ENCODE measurements at places on chromosomes 12 and 14.
A peak's percentile ranks its signal among the peaks of the same experiment; 100 is the strongest.

GRCh38 chr14:99562856-99563748 is 40.9 kb downstream of the CCDC85C start:
- no peak for DNase-seq

DNA sequence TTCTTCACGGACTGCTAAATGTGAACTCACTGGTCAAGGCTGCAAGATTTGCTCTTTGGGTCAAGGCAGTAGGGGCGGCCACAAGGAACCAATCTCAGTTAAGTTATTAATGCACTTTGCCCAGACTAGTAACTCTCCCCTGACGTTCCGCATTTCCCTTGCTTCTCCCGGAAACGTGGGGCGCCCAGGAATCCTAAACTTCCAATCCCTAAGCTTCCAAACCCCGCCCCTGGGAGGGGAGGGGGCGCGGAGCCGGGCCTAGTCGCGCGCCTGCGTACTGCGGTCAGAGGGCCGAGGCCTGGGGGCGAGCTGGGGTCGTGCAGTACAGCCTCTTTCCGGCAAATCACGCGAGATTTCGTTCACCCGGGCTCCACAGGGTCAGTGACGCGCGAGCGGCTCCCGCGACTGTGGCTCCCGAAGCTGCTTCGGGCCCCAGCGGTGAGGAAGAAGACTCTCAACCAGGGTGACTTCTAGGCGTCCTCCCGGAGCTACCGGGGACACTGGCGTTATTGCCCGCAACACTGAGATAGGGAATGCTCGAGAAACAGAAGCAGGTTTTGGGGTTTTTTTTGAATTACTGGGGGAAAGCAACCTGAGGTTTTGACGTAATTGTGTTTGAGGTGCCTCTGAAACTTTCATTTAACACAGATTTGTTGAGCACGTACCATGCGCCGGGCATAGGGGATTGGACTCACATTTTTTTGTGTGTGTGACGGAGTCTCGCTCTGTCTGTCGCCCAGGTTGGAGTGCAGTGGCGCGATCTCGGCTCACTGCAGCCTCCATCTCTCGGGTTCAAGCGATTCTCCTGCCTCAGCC is at the start of gene PTGR2:
TSS of gene PTGR2 (plus strand) at position 265 of the 816 bp plus-strand sequence. CDS start 7,032 bp downstream, outside the sequence.
- peak; percentile 91 for DNase-seq

DNA sequence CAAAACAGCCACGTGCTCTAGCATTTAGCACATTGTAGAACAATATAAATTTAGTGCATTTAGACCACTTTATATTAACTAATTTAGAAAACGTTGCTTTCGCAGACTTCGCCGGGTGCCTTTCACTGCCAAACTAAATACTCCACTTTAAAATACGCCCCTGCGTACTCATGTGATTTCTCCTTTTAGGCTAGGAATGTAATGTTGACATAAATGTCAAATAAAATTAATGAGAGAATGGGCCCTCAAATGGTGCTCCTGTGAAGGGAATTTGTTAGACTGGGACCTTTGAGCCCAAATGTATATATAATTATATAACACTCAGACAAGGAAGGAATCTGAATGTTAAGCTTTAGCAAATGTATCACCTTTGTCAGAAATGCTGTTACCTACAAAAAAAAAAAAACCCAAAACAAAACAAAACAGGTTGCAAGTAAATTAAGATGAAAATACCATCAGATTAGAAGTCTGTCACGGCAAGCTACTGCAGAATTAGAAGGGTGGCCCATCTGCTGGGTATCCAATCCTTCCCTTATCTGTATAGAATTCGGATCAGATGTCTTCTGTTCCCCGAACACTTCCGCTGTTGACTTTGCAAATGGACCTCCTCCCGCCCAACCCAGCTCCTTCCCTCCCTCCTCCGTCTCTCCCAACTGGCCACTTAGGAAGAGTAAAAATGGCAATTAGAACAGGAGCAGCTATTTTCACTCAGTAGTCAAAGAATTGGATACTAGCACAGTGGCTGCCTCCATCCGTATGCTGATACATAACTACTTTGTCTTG is 159.3 kb upstream of the FOXN3 start:
- no peak for DNase-seq

GRCh38 chr12:93938931-93939330 is 209.4 kb upstream of the PLXNC1 start:
- DNase-seq = no peak

DNA sequence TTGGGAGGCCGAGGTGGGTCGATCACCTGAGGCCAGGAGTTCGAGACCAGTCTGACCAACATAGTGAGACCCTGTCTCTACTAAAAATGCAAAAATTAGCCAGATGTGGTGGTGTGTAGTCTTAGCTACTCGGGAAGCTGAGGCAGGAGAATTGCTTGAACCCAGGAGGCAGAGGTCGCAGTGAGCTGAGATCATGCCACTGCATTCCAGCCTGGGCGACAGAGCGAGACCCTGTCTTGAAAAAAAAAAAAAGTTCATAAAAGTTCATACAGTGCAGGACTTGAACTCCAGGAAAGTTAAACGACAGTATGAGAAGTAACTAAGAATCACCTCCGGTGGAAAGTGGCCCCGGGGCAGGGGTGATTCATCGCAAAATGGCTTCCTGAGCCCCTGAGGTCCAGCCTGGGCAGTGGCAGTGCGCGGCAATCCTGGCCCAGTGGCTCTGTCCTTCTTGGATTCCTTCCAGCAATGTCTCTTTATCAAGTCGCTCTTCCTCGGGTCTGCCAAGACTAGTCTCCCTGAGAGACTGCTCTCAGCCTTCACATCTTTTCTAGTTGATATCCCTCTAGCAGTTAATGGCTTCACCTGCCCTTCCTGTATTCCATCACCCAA is 16.7 kb upstream of the MAP1LC3B2 start:
- no peak for DNase-seq

DNA sequence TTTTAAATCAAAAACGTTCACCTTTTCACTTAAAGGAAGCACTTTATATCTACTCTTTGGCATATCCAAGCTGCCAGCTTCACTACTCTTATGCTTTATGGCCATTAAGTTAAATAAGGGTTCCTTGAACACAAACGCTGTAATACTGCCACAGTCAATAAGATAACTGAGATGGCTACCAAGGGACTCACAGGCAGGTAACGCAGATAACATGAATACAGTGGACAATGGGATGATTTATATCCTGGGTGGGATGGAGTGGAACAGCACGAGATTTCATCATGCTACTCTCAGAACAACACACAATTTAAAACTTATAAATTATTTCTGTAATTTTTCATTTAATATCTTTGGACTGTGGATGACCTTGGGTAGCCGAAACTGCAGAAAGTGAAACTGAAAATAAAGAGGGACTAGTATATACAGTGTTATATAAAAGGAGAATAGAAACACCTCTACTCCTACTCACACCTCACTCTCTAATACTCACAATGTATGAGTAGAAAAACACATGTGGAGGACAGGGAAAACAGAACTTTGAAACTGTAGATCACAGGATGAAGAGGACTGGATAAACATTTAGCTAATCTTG is 367.3 kb downstream of the C12orf50 start:
- DNase-seq = no peak

DNA sequence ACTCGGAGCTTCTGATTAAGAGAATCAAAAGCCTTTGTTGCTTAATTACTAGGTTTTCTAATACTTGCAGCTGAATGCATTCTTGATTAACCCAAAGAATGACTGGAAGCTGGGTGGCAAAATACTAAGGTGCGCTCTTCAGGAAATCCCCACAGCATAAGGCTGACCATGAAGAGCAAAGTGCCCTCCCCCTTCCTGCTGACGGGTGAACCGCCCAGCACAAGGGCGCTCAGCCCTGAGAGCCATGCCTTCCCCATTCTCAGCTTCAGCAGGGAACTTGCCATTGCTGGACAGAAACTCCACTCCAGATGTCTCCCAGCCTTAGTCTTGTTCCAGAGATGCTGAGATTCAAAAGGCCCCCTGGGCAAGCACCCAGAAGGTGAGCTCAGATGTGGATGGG is 27.2 kb upstream of the FBRSL1 start:
- no peak for DNase-seq

GRCh38 chr12:100293017-100293416 is 26.0 kb downstream of the SCYL2 start:
- DNase-seq = no peak

- no peak for DNase-seq
Measured at GRCh38 chr12:123987022-123987421, 14.0 kb downstream of the ZNF664 start.

- no peak for DNase-seq
Measured at GRCh38 chr12:40993158-40993557, 195.0 kb upstream of the PDZRN4 start.

- no peak for DNase-seq
Measured at GRCh38 chr14:95696741-95697140, 10.5 kb downstream of the TCL1B start.

DNA sequence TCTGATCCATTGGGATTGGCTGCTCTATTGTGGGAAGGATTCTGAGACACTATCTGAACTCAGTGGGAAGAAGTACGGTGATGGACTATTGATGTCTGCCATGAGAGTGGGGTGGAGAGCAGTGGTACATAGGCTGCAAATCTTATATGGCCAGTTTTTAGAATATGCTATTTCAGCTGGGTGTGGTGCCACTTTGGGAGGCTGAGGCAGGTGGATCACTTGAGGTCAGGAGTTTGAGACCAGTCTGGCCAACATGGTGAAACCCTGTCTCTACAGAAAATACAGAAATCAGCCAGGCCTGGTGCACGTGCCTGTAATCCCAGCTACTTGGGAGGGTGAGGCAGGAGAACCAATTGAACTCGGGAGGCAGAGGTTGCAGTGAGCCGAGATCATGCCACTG is 505.9 kb downstream of the MED13L start:
- DNase-seq = no peak

GRCh38 chr12:76688631-76689030 is 75.3 kb upstream of the ZDHHC17 start:
- DNase-seq = no peak

GRCh38 chr12:21608196-21608595 is 3.5 kb upstream of the GYS2 start:
- no peak for DNase-seq

DNA sequence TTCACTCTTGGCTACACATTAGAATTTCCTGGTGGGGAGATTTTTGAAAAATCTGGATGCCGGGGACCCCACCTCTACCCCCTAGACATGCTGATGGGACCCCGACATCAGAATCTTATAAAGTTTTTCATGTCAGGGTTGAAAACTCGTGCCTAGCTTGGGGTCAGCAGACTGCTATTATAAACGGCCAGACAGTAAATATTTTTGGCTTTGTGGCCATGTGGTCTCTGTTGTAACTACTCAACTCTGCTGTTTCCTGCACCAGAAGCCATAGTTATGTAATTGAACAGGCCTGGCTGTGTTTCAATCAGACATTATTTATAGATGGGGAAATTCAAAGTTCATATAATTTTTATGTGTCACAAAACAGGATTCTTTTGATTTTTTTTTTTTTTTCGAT is 41.6 kb downstream of the ACACB start:
- no peak for DNase-seq

- DNase-seq = no peak
Measured at GRCh38 chr12:66290716-66291200, 11.5 kb upstream of the HELB start.

GRCh38 chr12:14264778-14265177 is 100.7 kb upstream of the ATF7IP start:
- DNase-seq = no peak

GRCh38 chr12:38921025-38921677 is 15.8 kb upstream of the CPNE8 start:
- DNase-seq = no peak

- DNase-seq = no peak
Measured at GRCh38 chr12:56601503-56601902, 28.6 kb downstream of the BAZ2A start.

- DNase-seq = no peak
Measured at GRCh38 chr12:126027825-126028224, 962.6 kb downstream of the AACS start.

DNA sequence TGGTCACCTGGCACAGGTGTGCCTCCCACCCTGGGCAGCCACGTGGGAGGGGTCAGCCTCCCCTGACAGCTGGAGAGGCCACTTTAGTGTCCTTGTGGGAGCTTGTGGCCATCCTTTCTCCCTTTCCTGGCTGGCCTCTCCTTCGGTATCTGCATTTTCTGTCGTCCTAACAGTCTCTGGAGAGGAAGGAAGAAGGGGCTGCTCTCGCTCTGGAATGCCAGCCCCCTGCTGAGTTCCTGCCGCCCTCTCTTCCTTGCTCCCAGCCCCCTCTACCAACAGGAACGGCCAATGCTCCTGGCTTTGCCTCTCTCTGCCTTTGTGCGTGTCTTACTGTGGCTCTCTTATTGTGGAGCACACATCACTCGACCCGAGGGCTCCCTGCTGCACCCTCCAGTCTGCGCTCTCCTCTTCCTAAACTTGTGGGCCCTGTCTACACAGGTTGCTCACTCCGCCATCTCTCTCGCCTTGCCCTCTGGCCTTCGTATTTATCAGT is 70.8 kb downstream of the FBXL14 start:
- DNase-seq = no peak

DNA sequence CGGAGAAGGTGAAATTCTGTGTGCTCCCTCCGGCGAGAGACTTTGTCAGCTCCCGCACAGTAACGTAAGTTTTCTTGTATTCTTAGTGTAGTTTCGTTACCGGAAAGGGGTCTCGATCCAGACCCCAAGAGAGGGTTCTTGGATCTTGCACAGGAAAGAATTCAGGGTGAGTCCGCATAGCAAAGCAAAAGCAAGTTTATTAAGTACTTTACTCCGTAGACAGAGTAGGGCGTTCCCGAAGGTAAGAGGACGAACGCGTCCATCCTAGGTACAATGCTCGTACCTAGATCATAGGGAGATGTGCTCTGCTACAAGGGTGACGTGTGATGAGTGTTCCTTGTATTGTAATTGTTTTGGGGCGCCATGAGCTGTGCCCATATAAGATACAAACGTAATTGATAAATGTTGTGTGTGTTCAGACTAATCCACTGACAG is 293 bp downstream of the IFI27L1 start:
- no peak for DNase-seq

GRCh38 chr14:105460116-105460515 is 14.5 kb upstream of the CRIP2 start:
- DNase-seq = no peak
